ENCODE measurements at places on chromosomes 5 and 9.

- DNase-seq = no peak
Measured at GRCh38 chr5:181050016-181050415, 9.9 kb downstream of the BTNL9 start.

DNA sequence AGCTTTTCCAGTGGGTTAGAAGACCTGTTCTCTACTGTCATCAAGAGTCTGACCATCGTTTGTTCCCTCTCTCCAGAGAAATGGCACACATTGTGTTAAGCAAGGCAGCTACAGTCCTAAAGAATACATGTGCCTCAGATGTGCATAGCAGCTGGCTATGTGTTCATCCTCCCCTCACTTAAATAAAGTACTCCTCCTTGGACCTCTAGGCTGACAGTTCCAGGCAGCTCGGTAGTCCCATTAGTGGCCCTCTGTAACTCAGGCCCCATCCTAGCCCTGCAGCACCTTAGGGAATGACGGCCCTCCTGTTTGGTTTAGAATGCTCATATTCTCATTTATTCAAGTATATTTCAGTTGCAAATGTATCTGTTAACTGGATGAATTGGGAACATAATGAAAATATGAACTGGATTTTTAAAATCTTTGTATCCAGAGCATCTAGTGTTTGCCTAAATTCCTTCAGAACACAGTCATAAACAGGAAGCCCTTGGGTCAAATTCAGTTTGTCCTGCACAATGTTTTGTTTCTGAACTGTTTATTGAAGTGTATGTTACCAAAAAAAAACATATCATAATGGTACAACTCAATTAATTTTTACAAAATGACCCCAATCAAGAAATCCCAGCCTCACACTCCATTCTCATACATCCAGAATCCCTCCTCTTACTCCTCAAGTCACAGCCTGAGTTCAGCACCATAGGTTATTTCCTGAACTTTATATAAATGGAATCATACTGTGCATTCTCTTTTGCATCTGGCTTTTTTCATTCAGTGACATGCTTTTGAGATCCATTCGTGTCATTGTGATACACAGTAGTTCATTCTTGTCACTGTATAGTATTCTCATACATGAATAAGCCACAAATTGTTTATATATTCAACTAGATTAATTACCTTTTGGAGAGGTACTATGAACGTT, 1.6 kb upstream of the ASPN start:
- no peak for DNase-seq

GRCh38 chr9:98491828-98492227, 216.9 kb downstream of the GABBR2 start:
- no peak for DNase-seq

DNA sequence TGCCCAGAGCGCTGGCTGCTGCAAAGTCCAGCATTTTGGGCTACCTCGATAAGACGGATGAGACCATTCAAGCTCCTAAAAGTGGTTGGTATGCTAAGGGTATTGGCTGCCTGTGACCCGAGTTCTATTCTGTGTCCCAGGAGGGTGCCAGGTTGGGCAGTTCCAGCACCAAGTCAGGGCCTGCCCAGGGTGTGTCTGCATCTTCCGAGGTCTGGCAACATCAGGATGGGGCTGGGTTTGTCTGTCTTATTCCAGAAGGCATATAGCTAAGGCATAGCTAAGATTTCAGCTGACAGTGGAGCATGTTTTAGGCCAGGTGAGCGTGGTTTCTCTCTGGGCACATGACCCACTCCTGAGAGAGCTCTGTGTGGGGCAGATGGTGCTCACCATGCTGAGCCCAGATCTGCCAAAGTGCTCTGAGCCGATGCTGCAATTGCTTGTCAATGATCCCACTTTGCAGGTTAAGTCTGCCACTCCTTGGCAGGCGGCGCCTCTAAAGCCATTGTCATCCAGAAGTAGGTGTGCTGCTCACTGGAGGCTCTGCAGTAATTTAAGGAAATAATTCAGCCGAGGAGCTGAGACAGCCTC, 7.8 kb downstream of the SLC9A3 start:
- no peak for DNase-seq

DNA sequence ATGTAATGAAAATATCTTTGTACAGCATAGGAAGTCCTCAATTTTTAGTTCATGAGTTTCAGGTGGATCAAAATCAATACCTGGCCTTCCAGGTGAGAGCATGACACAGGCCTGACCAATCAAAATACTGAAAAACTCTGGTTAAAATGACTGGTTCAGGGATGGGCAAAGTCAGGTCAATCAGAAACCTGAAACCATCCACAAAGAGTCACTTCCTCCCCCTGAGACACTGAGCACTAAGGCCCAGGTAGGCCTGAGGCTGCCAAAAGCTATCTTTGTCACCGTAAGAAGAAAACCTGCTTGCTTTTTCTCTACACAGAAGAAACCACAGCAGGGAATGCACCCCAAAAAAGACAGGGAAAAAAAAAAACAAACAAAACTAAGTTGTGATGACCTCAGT, 444.8 kb downstream of the TLR4 start:
- no peak for DNase-seq
